ENCODE measurements at places on chromosomes 11 and 22. TPM values are rescaled to one million over a fixed set of nuclear protein-coding genes. Genes with fewer than 3 reads are reported as not detected.
A peak's percentile ranks its signal among the peaks of the same experiment; 100 is the strongest.

DNA sequence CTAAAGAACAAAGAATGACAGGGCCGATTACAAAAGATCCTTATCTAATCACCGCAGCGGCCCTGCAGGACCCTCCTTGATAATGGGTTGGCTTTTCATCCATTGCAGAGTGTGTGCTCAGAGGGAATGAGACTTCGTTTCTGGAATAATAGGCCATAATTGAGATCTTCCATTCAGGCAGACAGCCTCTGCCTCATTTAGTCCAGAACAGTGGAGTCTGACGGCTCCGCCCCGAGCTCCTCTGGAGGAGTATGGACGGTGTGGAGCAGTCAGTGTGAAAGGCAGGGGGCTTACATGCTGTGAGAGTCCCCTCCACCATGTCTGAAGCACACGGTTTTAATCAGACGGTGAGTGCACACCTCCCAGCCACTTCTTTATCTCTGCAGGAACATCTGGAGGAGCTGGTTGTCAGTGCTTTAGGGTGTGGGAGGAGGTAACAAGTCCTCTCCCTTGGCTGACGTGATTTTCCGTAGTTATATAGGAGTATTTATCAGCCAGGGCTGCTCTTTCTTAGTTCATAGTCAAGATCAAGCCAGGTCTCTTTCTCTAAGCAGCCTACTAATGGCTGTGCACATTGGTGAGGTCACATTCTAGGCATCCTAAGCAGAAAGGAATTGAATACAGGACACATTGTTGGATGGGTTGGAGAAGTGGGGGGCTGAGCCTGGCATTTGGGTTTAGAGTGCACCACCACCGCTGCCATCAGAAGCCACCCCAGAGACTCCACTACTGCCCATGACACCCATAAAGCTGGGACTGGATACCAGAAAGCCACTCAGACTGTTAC lies 1477.9 kb downstream of the TBC1D22A start:
- H3K27ac ChIP-seq = no peak overlapping the region
- H3K4me3 ChIP-seq = no peak overlapping the region
- DNase-seq = no peak
- H3K27me3 ChIP-seq = no peaks in the 10 kb centered on the region

GRCh38 chr11:73972187-73972586 lies 10.5 kb downstream of the UCP2 start:
- DNase-seq = peak; percentile 12
- H3K4me1 ChIP-seq = no peaks in the 10 kb centered on the region
- no peak overlapping the region for H3K27ac ChIP-seq
- H3K4me3 ChIP-seq = no peak overlapping the region
- no peaks in the 10 kb centered on the region for H3K36me3 ChIP-seq

- H3K27ac ChIP-seq = no peak overlapping the region
- H3K27me3 ChIP-seq = no peaks in the 10 kb centered on the region
- no peaks in the 10 kb centered on the region for H3K36me3 ChIP-seq
- no peak overlapping the region for H3K4me3 ChIP-seq
- DNase-seq = no peak
These were observed 9.1 kb upstream of the FLI1 start for GRCh38 chr11:128684549-128685401.

GRCh38 chr22:46538814-46539160 lies 1.4 kb upstream of the CELSR1 start:
- H3K36me3 ChIP-seq = no peaks in the 10 kb centered on the region
- H3K27me3 ChIP-seq = no peaks in the 10 kb centered on the region
- DNase-seq = no peak
- no peaks in the 10 kb centered on the region for H3K4me1 ChIP-seq

Gene ST13
- 177 TPM for polyA plus RNA-seq

DNA sequence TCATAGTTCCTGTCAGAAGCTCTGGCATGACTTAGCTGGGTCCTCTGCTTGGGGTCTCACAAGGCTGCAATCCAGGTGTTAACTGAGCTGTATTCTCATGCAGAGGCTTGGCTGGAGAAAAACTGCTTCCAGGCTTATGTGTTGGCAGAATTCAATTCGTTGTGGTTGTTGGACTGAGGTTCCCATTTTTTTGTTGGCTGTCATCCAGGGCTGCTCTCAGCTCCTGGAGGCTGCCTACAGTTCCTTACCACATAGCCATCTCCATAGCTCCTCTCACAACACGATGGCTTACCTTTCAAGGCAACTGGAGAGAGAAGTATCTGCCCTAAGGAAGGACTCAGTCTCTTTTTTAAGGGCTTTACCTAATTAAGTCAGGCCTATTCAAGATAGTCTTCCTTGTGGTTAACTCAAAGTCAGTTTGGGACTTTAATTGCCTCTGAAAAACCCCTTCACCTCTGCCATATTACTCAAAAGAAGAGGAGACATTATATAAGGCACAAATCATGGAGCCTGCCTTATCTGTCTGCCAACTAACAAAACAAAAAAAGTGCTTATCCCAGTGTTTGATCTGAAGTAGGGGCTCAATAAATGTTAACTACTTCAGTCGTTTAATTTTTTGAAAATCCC lies 35.2 kb downstream of the OR2AG2 start:
- H3K4me1 ChIP-seq = no peaks in the 10 kb centered on the region
- H3K27ac ChIP-seq = no peak overlapping the region
- no peaks in the 10 kb centered on the region for H3K27me3 ChIP-seq
- DNase-seq = no peak

DNA sequence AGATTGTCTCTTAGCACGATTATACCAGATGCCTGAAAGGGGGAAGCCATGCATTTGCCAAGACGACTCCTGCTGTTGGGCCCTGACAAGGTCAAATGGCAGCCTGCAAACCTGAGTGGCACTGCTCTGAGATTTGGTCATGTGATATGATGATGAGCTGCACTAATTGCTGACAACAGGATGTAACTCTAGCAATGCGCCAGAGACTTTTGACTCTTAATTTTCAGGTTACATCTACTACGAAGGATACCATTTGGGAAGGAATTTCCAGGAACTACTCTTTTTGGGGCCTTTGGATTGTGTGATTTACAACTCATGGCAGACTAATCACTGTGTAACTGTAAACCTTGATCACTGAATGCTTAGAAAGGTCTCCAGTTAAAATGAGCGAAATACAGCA lies 13.1 kb downstream of the TREH start:
- H3K36me3 ChIP-seq = no peaks in the 10 kb centered on the region
- DNase-seq = no peak
- H3K27ac ChIP-seq = no peak overlapping the region

DNA sequence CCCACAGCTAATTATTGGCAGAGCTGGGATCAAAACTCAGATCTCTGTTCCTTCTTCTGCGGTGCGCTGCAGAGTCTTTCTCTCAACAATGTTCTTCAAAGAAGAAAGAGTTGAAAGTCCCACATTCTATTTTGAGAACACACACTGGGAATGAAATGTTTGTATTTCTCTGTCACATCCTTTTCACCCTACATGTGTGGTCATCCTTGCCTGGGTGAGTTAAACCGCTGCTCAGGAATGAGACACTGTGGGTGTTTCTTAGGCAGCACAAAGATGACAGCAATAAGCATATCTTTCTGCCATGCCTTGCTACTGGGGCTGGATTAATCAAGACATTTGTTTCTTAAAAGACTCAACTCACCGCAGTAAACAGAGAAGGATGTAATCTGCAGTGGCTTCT lies 222.6 kb downstream of the LARGE1 start:
- no peak overlapping the region for H3K4me3 ChIP-seq
- peaks cover 3% of the 10 kb centered on the region for H3K4me1 ChIP-seq
- no peak for DNase-seq
- no peak overlapping the region for H3K27ac ChIP-seq
- no peaks in the 10 kb centered on the region for H3K27me3 ChIP-seq
- peaks cover 2% of the 10 kb centered on the region for H3K36me3 ChIP-seq

DNA sequence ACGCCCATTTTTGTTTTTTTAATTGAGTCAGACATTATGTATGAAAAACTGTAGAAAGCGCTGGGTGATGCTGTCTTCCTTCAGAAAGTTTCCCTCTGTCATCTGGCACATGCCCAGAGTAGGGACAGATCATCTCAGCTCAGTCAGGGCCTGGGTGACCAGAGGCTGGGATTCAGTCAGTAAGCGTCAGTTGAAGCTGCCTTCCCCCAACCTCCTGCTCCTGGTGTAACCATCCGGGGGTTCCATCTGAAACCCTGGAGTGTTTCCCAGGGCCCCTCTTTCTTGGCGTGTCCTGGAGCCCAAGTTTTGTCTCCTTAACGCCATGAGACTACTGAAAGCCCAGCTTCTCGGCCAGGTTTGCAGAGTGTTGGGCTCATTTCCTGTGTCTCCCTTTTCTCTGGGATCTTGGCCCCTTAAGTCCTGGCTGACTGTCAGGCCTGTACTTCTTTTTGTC lies 10.7 kb downstream of the PPFIA1 start:
- peaks cover 3% of the 10 kb centered on the region for H3K36me3 ChIP-seq
- H3K4me3 ChIP-seq = no peak overlapping the region

Gene CRACR2B
- polyA plus RNA-seq = 10.5 TPM

Gene SPON1
- polyA plus RNA-seq = 12.9 TPM

- H3K27me3 ChIP-seq = no peaks in the 10 kb centered on the region
- no peak overlapping the region for H3K27ac ChIP-seq
- no peaks in the 10 kb centered on the region for H3K4me1 ChIP-seq
- no peaks in the 10 kb centered on the region for H3K36me3 ChIP-seq
- no peak overlapping the region for H3K4me3 ChIP-seq
- no peak for DNase-seq
These were observed 40.4 kb downstream of the FLI1 start for GRCh38 chr11:128734103-128734831.

Gene F2
- polyA plus RNA-seq = 0.72 TPM

DNA sequence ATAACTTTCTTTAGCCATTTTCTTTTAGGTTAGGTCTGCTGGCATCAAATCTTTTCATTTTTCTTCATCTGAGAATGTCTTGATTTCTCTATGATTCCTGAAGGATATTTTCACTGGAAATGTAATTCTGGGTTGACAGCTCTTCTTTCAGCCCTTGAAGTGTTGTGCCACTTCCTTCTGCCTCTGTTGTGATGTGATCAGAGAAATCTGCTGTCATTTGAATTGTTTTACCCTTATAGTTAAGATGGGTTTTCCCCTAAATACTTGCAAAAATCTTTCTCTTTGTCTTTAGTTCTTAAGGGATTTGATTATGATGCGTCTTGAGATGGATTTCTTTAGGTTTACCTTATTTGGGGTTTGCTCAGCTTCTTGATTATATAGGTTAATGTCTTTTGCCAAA lies 23.0 kb downstream of the USP47 start:
- H3K36me3 ChIP-seq = no peaks in the 10 kb centered on the region
- no peak overlapping the region for H3K4me3 ChIP-seq
- H3K4me1 ChIP-seq = no peaks in the 10 kb centered on the region
- no peaks in the 10 kb centered on the region for H3K27me3 ChIP-seq
- DNase-seq = no peak

Gene ZNF202
- polyA plus RNA-seq = 1.9 TPM

- H3K4me3 ChIP-seq = no peak overlapping the region
- H3K4me1 ChIP-seq = peaks cover 11% of the 10 kb centered on the region
- no peaks in the 10 kb centered on the region for H3K36me3 ChIP-seq
These were observed 27.6 kb downstream of the TENM4 start for GRCh38 chr11:79413268-79413667.

GRCh38 chr11:12865863-12866595 lies 143.1 kb upstream of the RASSF10 start:
- no peak for DNase-seq
- peaks cover 4% of the 10 kb centered on the region for H3K4me1 ChIP-seq
- H3K27me3 ChIP-seq = no peaks in the 10 kb centered on the region
- H3K27ac ChIP-seq = no peak overlapping the region
- no peaks in the 10 kb centered on the region for H3K36me3 ChIP-seq

Gene CLMP
- polyA plus RNA-seq = 23.8 TPM

Gene NXPE2
- not detected for polyA plus RNA-seq

Gene MICAL3
- 15.0 TPM for polyA plus RNA-seq

DNA sequence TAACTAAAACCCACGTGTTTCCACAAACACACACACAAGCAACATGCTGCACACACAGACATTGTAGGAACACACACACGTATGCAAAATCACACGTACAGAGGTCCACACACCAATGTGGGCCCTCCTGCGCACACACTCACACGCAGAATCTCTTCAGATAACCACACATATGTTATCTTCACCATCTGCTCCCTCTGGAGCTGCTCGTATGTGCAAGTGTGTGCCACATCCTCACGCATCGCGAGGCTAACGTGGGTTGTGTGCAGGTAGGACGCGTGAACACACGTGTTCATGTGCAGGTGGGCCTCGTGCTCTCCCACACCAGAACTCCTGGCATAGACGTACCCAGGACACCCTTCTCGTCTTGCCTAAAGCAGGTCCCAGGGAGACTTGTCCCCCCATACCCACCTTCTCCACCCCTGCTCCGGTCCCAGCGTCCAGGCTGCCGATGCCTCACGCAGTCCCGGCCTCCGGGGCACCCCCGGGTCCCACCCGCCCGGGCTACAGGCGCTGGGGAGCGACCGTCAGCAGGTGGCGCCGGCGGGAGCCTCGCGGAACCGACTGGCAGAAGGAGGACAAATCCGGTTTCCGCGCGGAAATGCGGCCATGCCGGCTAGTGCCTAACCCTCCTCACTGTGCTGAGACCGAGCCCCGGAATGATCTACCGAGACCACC lies 10.3 kb upstream of the IGSF9B start:
- no peaks in the 10 kb centered on the region for H3K4me1 ChIP-seq
- H3K36me3 ChIP-seq = no peaks in the 10 kb centered on the region
- H3K27ac ChIP-seq = no peak overlapping the region

- peak overlapping the region; percentile 90 for H3K27ac ChIP-seq
- no peak for DNase-seq
- H3K36me3 ChIP-seq = no peaks in the 10 kb centered on the region
- no peaks in the 10 kb centered on the region for H3K27me3 ChIP-seq
These were observed 1.3 kb upstream of the CD82 start for GRCh38 chr11:44564166-44564565.

DNA sequence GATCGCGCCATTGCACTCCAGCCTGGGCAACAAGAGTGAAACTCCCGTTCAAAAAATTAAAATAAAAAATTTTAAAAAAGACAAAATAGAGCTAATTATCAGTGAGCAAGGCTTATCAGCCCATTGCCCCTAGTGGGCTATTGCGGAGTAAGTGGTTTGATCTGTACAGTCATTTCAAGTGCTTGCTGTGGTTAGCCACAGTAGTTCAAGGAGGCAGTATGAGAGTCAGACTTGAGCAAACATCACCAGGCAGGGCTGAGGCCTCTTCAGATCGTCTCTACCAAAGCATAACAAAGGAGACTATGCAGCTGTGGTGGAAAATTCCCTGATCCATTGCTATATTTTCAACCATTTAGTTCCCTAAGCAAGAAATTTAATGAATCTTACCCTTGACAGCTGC lies 4.3 kb upstream of the SBF2 start:
- H3K27me3 ChIP-seq = no peaks in the 10 kb centered on the region
- H3K27ac ChIP-seq = no peak overlapping the region
- no peak overlapping the region for H3K4me3 ChIP-seq
- H3K36me3 ChIP-seq = no peaks in the 10 kb centered on the region
- DNase-seq = no peak
- H3K4me1 ChIP-seq = no peaks in the 10 kb centered on the region

Gene DSCAML1
- 0.13 TPM for polyA plus RNA-seq

DNA sequence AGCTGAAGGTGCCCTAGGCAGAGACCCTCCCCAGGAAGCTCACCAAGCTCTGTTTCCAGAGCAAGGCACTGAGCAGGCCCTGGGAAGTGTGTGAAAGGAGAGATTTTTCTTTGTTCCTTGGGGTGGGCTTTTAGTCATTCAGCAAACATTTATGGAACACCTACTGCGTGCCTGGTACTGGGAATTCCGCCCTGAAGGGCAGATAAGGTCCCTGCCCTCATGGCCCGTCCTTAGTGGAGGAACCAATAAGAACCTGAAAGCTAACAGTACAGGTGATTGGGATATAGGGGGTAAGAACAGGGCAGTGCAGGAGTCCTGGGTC lies 3.9 kb downstream of the TMEM134 start:
- no peak overlapping the region for H3K27ac ChIP-seq
- no peak for DNase-seq
- peak overlapping the region; percentile 18 for H3K4me3 ChIP-seq
- no peaks in the 10 kb centered on the region for H3K36me3 ChIP-seq
- H3K27me3 ChIP-seq = no peaks in the 10 kb centered on the region

- no peaks in the 10 kb centered on the region for H3K36me3 ChIP-seq
- no peaks in the 10 kb centered on the region for H3K4me1 ChIP-seq
- no peaks in the 10 kb centered on the region for H3K27me3 ChIP-seq
- H3K4me3 ChIP-seq = no peak overlapping the region
- no peak for DNase-seq
These were observed 39.5 kb upstream of the EP300 start for GRCh38 chr22:41052661-41053490.

Data from aorta (tissue), 5 donors.